ENCODE measurements at places on chromosomes 3 and 15.

- DNase-seq = no peak
Observed at GRCh38 chr3:30586806-30587486, 19.5 kb upstream of the TGFBR2 start.

GRCh38 chr15:48361685-48362084 lies 30.5 kb downstream of the DUT start:
- no peak for DNase-seq

- no peak for DNase-seq
Observed at GRCh38 chr3:183188895-183189462, 26.4 kb upstream of the LAMP3 start.

DNA sequence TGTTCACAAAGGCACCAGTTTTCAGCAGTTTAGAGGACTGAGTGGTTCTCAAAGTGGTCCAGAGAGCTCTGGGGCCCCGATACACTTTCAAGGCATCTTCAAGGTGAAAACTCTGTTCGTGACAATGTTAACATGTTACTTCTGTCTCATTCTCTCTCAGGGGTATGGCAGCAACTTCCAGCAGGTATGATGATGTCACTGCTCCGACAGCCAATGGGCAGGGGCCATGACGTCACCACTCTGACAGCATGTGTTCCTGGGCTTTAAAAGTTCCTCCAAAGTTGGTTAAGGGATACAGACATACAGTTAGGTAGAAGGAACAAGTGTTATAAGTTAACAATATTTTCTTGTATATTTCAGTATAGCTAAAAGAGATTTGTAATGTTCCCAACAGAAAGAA lies 87.9 kb downstream of the KLF15 start:
- no peak for DNase-seq

GRCh38 chr3:152048831-152049230 lies 175.4 kb downstream of the SUCNR1 start:
- DNase-seq = no peak

- no peak for DNase-seq
Observed at GRCh38 chr15:30770759-30771158, 133.0 kb upstream of the FAN1 start.

GRCh38 chr15:56394909-56395308 lies 29.7 kb downstream of the TEX9 start:
- DNase-seq = no peak

DNA sequence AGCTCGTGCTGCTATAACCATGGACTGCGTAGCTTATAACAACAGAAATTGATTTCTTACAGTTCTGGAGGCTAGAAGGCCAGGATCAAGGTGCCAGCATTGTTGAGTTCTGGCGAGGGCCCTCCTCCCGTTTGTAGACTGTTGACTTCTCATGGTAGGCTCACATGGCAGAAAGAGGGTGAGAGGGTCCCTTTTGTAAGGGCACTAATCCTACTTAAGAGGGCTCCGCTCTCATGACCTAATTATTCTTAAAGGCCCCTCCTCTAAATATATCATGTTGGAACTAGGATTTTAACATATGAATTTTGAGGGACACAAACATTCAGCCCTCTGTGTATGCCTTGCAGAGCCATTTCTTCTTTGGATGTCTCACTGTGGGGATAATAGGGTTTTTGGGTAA lies 28.8 kb upstream of the PYDC2 start:
- no peak for DNase-seq

DNA sequence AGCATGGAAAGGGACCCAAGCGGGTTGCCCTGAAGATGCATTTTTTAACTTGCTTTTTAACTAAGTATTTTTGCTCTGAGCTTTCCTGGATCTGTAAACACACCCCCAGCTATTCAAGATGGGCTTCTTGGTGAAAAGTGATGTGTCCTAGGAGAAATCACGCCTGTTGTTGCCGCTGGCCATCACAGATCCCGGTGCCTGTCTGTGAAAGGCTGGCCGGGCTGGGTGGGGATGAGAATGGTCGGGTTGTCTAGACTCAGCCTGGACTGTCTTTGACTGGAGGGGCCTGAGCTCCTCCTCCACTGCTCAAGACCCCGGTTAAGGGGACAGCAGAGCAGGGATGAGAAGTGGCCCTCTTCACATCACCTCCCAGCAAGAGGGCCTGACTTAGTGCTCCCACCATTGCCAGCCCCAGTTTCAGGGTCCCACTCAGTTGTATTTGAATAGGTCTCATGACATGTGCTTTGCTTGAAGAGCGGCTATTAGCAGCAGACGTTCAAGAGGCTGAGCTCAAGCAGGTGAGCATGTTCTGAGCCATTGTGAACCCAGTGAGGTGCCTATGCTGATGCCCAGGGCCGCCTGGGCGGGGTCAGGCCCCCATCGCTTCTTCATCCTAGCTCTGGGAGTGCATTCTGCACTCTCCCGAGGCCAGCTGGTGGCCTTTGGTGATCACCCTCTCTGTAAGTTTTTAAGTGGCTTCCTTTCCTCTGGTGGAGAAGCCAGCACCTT lies 79.9 kb downstream of the IGF1R start:
- no peak for DNase-seq

DNA sequence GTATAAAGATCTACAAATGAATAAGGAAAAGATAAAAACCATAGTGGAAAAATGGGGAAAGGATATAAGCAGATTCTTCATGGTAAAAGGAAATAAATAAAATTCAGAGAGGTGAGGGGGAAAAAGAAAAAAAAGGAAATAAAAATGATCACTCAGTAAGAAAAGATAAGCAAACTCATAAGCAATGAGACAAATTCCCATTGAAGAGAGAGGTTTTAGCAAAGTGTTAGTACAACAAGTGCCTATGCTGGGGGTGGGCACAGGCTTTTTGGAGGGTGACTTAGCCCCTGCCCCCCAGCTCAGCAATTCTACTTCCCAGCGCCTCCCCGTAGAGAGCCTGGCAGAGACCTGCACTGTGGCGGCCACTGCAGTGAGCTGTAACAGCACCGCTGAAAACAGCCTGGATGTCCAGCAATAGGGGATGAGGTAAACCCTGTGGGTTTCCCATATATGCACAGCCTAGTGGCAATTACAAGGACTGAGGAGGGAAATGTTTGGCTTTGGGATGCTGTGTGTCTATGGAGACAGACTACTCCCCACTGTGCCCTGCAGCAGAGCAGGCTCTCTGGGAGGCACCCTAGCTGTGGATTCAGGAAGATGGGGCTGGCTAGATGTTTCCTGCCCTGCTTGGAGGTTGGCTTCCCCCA lies 23.7 kb upstream of the SFMBT1 start:
- DNase-seq = no peak

GRCh38 chr15:27706300-27706699 lies 392.8 kb downstream of the OCA2 start:
- DNase-seq = no peak

GRCh38 chr3:155995525-155996370 lies 124.6 kb upstream of the KCNAB1 start:
- peak; percentile 2 for DNase-seq

DNA sequence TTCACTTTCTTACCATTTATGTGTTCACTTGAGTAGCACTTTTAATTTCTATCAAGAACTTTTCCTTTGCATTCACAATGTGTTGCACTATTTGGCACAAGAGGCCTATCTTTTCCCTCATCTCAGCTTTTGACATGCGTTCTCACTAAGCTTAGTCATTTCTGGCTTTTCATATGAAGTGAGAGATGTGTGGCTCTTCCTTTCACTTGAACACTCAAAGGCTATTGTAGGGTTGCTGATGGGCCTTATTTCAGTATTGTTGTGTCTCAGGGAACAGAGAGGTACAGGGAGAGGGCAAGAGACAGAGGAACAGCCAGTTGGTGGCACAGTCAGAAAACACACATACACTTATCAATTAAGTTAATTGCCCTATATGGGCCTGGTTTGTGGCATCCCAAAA lies 127.4 kb upstream of the MLF1 start:
- DNase-seq = no peak

GRCh38 chr3:71997066-71997653 lies 212.2 kb upstream of the PROK2 start:
- DNase-seq = no peak

DNA sequence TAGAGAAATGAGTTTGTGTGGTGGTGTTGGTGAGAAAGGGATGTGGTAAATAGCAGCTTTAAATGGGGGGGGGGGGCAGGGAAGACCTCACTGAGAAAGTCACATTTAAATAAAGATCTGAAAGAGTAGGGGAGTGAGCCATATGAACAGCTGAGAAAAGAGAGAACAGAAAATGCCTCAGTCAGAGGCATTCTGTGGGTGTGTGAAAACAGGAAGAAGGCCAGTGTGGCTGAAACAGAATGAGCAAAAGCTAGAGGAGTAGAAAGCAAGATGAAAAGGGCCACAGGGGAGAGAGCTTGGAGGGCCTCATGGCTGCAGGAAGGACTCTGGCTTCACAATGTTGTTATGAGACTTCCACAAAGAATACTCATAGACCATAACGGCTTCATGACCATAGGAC lies 783.3 kb downstream of the ZPLD1 start:
- no peak for DNase-seq

GRCh38 chr15:46461416-46461815 lies 826.6 kb downstream of the SQOR start:
- no peak for DNase-seq

- no peak for DNase-seq
Observed at GRCh38 chr15:58839485-58839884, 68.4 kb downstream of the MINDY2 start.

DNA sequence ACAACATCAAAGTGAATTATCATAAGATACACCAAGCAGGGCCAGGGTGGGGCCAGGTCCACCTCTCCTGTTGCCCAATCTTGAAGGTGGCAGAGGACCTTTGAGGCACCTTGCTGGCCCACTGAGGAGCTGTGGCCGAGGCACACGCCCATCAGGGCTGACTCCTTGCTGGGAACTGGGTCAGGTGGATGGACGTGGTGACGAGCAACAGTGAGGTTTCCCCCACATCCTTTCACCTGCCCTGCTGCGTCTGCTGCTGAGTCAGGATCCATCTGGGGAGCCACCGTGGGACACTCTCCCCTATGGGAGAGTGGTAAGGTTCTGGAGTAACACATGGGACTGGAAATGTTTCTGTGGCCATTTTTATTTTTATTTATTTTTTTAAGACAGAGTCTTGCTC lies 17.3 kb upstream of the FURIN start:
- DNase-seq = no peak

DNA sequence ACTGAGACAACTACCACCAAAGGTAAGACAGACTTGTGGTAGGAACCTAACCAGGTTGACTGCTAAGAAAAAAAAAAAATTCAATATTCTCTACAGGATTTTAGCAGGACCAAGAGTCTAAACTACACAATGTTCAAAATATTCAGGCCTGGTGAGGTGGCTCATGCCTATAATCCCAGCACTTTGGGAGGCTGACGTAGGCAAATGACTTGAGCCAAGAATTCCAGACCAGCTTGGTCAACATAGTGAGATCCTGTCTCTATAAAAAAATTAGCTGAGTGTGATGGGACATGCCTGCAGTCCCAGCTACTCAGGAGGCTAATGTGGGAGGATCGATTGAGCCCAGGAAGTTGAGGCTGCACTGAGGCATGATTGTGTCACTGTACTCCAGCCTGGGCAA lies 341.6 kb upstream of the WNT5A start:
- no peak for DNase-seq

GRCh38 chr3:81936817-81937216 lies 175.4 kb upstream of the GBE1 start:
- no peak for DNase-seq

- no peak for DNase-seq
Observed at GRCh38 chr15:85777250-85778106, 17.2 kb downstream of the KLHL25 start.

DNA sequence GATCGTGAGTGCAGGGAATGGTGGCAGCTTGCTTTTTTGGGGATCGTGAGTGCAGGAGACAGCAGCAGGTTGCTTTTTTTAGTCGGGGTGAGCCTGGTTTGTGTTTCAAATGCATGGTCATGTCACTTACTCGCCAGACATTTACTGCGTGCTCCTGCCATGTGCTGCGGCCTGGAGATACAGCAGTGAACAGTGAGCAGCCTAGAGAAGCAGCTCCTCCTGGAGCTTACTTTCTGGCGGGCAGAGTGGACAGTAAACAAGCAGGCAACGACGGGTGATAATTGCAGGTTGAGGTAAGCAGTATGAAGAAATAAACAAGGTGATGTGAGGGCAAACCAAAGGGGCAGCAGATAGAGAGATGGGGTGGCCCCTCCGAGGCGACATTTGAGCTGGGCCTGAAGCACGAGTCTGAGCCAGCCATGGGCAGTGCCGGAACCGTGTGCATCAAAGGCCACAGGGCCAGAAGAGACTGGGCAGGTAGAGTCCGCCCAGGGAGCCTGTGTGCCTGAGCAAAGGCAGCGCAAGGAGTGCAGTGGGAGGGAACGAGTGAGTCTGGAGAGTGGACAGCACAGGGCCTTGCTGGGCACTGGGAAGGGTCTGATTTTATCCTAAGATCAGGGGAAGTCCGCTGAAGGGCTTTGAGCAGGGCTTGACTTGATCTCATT lies 57.3 kb upstream of the RASA2 start:
- no peak for DNase-seq

GRCh38 chr15:48671103-48672022 lies 25.9 kb upstream of the FBN1 start:
- DNase-seq = no peak

GRCh38 chr3:71444028-71444860 lies 139.3 kb downstream of the FOXP1 start:
- DNase-seq = no peak

- no peak for DNase-seq
Observed at GRCh38 chr3:140767566-140767965, 89.7 kb downstream of the TRIM42 start.

DNA sequence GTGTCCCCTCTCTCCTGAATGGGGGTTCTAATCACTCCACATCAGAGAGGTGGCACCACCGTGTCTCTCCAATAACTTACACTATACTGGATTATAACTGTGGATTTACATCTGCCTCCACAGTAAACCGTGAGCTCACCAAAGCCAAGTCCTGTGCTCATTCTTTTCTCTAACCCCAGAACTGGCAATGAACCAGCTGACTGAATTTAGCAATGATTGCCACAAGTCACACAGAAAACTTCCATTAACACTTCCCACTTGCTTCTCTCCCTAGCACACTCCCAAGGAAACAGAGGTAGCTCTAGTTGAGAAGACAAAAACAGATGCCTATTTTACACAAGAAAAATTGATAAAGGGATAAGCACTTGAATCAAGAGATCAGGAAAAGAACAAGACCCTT lies 361.3 kb downstream of the ULK4 start:
- DNase-seq = no peak

GRCh38 chr3:172102123-172102882 lies 62.9 kb downstream of the FNDC3B start:
- no peak for DNase-seq

- DNase-seq = no peak
Observed at GRCh38 chr3:146130881-146131371, 30.1 kb downstream of the PLOD2 start.

DNA sequence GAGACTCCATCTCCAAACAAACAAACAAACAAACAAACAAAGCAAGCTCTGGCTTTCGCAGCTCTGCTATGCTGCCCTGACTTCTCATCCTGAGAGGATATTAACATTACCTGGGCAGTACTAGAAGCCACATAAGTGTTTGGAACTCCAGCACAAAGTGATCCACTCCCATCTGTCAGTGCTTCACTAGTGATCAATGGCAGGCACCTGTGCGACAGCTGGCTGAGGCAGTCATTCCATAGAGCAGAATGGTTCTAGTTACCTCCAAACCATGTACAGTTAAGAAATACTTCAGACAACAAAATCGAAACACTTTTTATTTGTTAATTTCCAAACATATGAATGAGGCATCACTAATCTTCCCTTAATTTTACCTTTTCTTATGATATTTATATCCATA lies 2.8 kb upstream of the MB21D2 start:
- DNase-seq = peak; percentile 45

- no peak for DNase-seq
Observed at GRCh38 chr3:11165476-11165875, 11.2 kb downstream of the HRH1 start.

Measured in NCI-H510A (cell line).